Kasumi-1 (cell line): ENCODE measurements at places on chromosomes 7 and 10.

- DNase-seq = no peak
Measured at GRCh38 chr10:90199093-90199492, 497.7 kb downstream of the KIF20B start.

DNA sequence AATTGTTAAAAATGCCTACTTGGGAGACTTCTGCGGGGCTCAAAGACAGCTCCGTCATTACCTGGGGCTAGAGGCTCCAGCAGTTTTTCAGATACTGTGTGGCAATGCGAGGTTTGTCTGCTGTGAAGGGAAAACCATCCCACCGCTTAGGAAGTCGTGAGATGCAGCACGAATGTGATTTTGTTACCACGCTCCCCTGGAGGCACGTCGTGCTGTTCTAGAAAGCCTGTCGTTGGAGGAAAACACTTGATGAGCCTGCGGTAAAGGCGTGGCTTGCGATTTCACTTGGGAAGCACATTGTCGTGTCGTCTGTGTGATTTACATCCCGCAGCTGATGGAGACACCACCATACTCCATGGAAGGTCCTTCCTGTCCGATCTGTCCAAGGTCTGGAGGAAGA is 39.3 kb downstream of the CAMK1D start:
- DNase-seq = no peak

GRCh38 chr10:11608159-11609013 is 3.1 kb downstream of the USP6NL start:
- no peak for DNase-seq

GRCh38 chr10:49260644-49261296 is 38.2 kb upstream of the C10orf71 start:
- no peak for DNase-seq

DNA sequence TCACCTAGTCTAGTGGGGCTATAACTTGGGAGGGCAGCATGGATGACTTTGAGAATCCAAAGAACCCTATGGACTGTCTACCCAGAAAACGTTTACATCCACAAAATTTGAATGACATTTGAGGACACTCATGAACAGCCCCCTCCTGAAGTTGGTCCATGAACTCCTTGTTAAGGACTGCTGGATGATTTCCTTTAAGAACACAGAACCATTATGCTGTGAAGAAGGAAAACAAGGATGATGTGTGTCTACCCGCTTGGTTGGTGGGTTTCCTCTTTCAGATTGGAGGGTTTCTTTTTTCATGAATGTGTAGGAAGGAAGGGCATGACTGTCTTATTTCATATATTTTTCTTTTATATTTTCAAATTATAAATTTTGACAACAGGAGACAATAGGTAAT is 58.3 kb downstream of the ARID5B start:
- DNase-seq = no peak

DNA sequence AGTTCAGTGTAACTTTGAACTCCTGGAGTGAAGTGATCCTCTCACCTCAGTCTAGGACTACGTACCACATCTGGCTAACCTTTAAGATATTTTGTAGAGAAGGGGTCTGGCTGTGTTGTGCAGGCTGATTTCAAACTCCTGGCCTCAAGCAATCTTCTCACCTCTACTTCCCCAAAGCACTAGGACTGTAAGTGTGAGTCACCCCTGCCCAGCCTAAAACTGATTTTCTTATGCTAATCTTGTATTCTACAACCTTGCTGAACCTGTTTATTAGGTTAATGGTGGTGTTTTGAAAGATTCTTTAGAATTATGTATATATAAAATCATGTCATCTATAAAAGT is 58.0 kb downstream of the LCOR start:
- peak; percentile 57 for DNase-seq

- no peak for DNase-seq
Measured at GRCh38 chr10:128922172-128922571, 544.9 kb upstream of the MGMT start.

DNA sequence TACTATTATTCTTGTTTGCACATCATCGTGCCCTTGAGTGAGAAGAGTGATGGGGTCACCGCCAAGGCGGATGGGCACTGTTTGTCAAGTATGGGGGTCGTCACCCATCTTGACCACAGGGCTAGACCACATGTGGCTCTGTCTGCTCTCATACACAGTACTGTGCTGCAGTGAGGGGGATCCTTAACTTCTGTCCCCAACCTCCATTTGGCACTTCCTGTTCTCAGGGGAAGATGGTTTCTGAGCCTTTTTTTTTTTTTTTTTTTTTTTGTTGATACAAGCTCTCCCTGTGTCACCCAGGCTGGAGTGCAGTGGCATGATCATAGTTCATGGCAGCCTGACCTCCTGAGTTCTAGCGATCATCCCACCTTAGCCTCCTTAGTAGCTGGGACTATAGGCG is 13.6 kb downstream of the WBP1L start:
- DNase-seq = no peak

- DNase-seq = peak; percentile 82
Measured at GRCh38 chr10:71302874-71303568, 16.0 kb upstream of the SLC29A3 start.

DNA sequence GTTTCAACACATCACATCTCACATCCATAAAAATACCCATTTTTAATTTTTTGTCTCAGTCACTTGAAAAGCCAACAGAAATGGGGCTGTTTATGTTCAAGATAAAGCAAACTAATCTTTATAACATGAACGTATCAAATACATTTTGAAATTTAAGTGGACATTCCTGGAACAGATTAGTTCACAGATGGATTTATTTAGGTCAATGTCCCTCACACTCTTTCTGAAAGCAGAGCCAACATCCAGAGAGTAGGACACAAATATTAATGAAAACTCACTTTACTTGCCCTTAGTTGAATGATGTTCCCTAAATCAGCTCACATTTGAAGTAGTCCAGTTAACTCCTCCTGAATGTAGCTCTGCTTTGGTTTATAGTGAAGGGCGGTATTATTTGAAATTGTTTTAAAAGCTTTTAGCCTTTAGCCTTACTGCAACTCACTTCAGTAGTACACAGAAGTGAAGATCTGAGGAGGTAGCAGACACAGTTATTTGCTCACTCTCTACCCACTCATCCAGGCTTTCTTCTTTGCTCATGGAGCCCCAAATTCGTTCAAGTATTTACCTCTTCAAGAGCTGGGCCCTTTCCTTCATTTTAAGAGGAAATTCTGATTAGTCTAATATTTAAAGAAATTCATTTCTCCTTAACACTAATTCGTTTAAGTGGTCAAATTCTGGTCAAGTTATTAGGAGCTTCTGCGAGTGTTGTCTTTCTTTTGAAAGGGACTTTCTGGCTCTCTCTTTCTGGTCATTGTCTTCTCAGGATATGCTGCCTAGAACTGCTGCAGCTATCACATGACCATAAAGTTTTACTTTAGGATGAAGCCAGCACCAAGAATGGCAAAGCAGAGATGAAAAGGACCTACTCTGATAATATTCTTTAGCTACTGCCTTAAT is 180.6 kb upstream of the AGR3 start:
- DNase-seq = no peak

- peak; percentile 92 for DNase-seq
Measured at GRCh38 chr7:31744294-31744874, 57.4 kb downstream of the PPP1R17 start.

- DNase-seq = no peak
Measured at GRCh38 chr7:114911411-114911810, 10.5 kb upstream of the MDFIC start.

DNA sequence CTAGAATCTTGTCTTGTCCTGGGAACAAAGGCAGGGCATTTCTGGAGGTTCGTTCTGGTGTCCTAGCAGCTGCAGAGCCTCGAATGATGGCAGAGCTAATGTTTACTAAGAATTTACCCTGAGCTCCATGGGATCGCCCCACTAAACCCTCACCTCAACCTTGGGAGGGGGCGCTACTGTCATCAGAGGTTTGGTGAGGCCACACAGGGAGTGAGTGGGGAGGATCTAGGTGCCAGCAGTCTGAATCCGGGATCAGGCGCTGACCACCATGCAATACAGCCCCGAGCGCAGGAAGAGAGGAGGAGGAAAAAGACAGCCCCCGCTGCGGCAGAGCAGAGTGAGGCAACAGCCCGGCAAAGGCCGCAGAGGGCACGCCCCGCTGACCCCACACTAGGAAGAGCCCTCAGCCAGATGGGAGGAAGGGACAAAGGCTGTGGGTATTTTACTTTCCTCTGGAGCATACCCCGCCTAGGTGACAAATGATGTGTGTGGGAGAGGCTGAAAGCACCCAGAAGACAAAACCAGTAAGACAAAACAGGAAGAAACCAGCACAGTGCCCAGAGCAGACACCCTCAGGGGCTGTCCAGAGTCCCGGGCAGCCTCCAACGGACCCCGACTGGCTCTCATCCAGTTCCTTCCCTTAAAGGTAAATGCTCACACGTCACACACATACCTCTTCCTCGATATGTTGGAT is 103.5 kb downstream of the FAM53B start:
- peak; percentile 97 for DNase-seq

- DNase-seq = no peak
Measured at GRCh38 chr10:105001269-105001668, 360.2 kb downstream of the SORCS3 start.

- DNase-seq = no peak
Measured at GRCh38 chr7:85583131-85583953, 396.5 kb upstream of the SEMA3D start.

- no peak for DNase-seq
Measured at GRCh38 chr7:40541336-40541735, 406.5 kb downstream of the SUGCT start.

DNA sequence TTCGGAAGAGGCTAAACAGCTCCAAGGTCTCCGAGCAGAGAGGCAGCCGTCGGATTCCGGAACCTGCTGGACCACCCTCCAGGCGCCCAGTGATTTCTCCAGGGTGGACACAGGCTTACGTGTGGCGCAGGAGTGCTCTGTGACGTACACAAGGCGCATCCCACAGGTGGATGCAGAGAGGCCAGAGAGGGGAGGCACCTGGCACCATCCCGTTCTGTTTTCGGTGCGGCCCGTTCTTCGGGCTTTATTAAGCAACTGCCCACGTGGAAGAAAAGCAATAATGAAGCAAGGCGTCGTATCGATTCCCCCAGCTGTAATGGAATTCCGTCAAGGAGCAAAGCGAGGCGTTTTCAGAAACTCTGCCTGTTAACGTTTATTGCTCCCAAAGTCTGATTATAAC is 163.6 kb downstream of the PTPRN2 start:
- DNase-seq = no peak

DNA sequence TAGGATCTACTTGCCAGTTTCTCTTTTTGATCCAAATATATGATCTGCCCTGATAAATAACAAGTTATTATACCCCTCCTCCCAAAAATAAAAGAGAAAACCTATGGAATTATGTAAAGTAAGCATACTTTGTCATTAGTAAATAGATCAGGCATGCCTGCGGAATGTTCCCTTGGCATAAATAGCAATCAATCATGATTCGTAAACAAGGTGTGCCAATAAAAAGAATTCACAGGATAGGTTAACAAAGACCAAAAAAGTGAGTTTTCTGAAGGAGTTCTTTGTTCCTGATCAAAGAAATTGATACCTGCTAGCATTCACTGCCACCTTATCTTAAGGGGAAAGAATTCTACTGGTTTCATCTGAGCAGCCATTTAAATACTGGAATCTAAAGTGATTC is 11.9 kb downstream of the ITGB1 start:
- DNase-seq = no peak

DNA sequence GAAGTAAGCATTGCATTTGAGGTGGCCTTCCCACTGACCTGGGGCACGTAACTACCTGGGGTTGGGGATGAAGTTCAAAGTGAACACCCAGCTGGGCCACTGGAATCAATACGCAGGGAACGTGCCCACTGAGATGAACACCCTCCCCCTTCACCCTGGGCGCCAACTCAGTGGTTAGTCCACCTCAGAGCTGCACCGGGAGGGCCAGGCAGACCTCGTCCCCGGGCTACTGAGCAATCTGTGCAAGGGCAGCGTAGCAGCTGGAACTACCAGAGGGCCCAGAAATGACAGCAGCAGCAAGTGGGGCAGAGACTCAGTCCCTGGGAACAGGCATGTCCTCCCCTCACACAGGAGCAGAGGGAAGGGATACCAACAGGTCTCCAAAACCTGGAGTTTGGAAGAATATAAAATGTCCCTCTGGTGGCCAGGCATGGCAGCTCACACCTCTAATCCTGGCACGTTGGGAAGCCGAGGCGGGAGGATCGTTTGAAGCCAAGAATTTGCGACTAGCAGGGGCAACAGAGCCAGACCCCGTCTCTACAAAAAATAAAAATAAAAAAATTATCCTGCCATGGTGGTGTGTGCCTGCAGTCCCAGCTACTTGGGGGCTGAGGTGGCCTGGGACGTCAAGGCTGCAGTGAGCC is 143.9 kb downstream of the SH3PXD2A start:
- no peak for DNase-seq

- no peak for DNase-seq
Measured at GRCh38 chr7:39969431-39969830, 19.4 kb downstream of the CDK13 start.
